ENCODE measurements at places on chromosomes 6 and 20.
A peak's percentile ranks its signal among the peaks of the same experiment; 100 is the strongest.

GRCh38 chr6:163906006-163906710, 491.6 kb downstream of the QKI start:
- DNase-seq: no peak

DNA sequence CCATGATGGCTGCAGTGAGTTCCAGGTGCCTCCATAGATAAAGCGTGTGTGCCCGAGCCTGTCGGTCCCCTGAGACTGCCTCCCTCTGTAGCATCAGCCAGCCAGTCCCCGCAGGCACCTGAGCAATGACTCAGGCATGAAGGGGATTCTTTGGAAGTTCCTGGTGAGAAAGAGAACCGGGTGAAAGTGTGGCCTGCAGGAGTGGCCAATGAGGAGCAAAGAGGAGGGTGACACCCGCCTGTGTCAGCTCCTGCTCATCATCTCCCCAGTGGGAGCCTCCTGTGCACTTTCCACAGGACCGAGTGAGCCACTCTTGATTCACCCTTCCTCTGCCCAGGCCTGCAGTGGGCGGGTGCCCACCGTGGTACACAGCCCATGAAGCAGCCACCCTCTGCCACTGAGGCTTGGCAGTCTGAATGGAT, 71.2 kb upstream of the PTPN1 start:
- DNase-seq: peak; percentile 98

DNA sequence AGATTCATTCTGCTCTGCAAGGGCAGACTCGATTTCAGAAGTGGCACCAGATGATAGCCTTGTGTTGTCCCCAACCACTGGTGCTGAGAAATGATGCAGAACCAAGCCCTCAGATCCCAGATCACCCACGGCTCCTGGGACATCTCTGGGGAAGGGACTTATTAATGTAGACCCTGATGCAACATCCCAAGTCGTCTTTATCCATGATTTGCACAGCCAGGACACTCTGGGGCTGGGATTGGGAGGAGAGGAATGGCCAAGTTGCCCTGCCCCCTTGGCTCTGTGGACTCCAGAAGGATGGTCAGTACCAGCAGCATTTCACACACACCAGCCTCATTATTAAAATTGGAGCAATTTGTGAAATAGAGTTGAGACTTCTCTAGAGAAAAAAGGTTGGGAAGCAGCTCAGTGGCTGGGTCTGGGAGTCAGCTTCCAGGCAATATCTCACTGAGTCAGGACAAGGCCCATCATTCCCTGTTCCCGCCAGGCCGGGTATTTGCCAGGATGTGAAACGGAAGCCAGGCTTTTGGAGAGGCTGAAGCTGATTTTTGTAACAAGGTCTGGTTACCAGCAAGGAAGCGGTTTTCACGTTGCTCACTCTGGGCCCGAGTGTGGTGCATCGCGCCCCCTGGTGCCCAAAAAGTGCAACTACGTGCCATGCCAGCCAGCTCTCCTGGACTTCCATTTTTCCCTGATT, 67.4 kb downstream of the ZBTB2 start:
- DNase-seq: peak; percentile 72

DNA sequence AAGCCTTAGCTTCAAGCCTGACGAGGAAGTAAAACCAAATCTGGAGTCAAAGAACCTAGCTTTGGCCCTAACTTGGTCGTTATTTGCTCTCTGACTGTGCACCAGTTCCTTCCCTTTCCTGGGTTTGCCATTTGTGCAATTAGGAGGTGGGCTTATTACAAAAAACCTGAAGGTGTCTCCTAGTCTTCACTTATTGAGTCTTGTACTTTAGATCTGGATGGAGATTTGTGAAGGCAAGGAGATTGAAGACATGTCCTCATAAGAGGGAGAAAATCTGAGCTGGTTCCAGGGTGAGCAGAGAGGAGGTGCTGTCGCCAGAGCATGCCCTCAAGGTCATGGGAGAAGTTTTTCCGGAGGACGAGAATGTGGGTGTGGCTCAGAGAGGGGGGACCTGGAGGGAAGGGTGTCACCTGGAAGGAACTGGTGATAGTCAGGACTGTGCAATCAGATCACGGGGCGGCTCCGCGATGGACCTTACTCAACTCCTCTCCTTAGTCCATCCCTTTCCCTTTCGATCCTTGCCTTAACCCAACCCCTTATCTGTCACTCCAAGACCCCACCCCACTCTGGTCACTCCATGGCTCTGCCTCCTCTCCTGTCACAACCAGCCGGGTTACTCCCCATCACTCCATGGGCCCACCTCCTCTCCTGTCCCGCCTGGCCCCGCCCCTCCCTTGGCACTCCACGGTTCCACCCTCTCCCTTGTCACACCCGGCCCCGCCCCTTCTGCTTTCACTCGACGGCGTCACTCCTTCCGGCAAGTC, 588 bp upstream of the ACSS2 start:
- no peak for DNase-seq

DNA sequence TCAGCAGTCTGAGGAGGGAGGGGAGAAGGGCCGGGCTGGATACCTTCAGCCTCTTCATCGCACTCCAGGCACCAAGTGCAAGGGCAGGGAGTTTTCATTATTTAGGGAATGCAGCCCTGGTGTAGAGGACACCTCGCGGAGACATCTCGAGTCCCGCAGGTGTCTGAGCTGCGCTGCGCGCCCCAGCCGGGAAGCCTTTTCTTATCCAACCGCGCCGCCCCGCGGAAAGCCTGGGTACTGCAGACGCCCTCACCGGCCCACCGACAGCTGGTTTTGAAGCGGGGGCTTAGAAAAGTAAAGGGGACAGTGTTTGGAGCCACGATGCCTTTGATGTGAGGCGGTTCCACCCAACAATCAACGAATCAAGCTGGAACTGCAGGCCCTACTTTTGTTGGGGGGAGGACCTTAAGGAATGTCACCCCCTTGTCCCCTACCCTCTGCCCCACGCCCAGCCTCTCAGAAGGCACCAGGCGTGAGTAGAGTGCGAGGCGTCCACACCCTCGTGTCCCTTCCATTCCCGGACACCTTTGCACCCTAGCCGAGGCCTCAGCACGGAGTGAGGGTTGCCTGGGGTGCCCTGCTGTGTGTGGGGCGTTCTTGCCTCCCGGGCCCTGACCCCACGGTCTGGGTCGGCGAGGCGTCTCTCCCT, 8.6 kb downstream of the NKX2-2 start:
- peak; percentile 17 for DNase-seq

DNA sequence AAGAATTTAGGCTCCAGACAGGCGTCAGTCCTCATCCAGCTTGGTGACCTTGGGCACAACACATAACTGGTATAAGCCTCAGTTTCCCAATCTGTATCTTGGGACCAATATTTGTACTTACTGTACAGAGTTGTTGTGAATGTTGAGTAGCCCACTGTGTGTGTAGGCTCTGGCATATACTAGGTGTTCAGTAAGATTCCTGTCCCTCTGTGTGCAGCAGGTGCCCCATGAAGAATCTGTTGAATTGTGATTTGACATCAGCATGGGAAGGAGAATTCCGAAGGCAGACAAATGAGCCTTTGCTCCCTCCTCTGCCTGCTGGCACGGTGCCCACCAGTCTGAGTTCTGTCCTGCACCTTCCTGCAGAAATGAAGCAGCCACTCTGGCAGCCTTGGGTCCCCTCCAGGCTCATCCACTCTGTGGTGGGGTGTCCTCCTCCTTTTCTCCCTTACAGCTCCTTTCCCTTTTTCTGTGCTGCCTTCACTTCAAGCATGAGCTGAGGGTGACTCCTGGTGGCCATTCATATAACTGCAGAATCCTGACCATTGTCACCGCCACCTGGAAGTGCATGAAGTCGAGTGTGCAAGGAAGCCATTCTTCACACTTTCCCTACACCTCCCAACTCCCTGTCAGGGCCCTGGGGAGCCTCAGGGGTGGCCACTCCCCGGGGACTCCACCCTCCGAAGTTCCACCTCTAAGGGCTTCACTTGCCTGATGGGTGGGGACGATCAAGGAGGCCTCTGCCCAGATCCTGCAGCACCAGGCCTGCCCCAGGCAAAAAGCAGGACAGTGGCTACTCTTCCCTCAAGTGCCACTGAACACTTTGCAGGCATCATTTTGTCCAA, 48.2 kb downstream of the MRPL14 start:
- DNase-seq: peak; percentile 57

GRCh38 chr6:87641065-87641692, 51.2 kb downstream of the ORC3 start:
- no peak for DNase-seq

GRCh38 chr20:52230409-52230808, 38.8 kb upstream of the ZFP64 start:
- no peak for DNase-seq

DNA sequence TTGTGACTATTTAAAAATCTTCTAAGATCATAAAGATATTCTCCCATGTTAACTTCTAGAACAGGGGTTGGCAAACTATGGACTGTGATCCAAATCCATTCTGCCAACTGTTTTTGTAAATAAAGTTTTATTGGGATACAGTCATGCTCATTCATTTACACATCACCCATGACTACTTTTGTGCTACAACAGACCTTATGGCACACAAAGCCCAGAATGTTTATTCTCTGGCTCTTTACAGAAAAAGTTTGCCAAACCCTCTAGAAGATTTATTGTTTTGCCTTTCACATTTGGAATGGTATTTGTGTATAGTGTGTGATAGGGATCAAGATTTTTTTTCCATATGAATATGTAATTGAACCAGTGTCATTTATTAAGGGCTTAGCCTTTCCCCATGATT, 341.7 kb downstream of the CD83 start:
- no peak for DNase-seq

All from RCC 7860 (cell line).